ENCODE measurements at places on chromosomes 12 and 14.

GRCh38 chr12:144650-145284 is 69.2 kb downstream of the SLC6A12 start:
- no peak for DNase-seq

DNA sequence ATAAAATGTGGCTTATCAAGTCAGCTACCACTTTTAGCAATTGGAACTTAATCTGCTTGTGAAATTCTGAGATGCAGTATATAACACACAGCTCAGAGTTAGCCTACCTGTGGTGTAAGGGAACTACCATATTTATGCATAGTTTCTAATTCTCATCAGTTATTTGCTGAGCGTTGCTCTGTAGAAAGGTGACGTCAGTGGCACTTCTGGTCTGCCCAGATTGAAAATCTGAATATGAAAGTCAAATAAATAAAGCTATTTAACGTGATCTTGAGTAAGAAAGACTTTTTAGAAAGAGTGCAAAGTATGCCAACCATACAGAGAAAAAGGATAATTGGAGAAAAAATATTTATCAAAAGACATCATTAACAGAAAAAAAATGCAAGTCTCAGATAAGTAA is 938.9 kb upstream of the NOVA1 start:
- DNase-seq, result no peak

DNA sequence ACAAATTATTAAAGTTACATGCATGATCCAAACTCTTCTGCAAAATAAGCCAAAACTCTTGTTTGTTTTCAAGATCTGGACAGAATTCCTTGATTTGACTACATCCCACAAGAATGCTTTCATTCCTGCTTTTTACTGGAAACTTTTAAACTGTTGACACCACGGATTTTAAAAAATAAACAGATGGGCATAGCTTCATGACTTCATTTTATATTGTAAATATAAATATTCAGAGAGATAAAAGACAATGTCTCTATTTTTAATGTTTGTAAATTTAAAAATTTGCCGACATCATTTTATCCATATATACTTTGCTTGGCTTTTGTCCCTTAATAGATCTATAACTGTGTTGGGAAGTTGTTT is 134.3 kb upstream of the DCN start:
- no peak for DNase-seq

DNA sequence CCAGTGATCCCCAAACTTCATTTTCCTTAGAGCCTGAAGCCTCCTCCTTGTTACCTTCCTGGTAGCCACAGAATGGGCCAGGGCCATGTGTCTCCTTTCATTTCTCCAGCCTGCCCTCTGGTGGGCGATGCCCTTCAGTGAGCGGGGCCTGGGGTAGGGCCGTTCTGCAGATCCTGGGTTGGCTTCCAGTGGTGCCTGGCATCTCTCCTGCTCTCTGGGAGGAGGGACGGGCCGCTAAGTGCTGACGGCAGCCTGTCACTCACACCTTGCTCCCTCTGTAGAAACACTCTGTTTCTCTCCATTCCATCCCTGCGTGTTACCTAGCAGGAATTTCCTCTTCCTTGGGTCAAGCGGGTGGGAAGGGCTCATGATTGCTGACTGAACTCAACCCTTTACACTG is 232.1 kb downstream of the CACNA1C start:
- no peak for DNase-seq

- no peak for DNase-seq
Measured at GRCh38 chr12:2607881-2608607, 186.7 kb upstream of the FKBP4 start.

DNA sequence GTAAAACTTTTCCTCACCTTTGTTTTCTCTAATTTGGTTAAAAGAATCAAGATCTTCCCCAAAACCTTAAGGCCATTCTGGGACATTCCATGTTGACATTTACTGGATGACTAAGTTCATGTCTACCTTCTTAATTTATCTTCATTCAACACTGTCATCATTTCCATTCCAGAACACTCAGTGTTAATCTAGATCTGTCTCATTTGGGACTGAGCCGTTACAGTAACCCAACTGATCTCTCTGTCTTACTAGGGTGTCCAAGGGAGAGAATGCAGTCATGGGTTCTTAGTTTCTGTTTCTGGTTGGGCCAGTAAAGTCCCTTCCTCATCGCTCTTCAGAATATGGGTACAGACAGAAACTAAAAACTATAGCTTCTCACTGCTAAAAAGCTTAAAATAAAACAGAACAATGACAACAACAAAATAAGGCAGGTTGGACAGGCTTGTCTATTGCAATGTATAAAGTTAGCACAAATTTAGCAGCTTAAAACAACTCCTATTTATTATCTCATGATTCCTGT is 144.8 kb downstream of the ASCL1 start:
- DNase-seq, result no peak

DNA sequence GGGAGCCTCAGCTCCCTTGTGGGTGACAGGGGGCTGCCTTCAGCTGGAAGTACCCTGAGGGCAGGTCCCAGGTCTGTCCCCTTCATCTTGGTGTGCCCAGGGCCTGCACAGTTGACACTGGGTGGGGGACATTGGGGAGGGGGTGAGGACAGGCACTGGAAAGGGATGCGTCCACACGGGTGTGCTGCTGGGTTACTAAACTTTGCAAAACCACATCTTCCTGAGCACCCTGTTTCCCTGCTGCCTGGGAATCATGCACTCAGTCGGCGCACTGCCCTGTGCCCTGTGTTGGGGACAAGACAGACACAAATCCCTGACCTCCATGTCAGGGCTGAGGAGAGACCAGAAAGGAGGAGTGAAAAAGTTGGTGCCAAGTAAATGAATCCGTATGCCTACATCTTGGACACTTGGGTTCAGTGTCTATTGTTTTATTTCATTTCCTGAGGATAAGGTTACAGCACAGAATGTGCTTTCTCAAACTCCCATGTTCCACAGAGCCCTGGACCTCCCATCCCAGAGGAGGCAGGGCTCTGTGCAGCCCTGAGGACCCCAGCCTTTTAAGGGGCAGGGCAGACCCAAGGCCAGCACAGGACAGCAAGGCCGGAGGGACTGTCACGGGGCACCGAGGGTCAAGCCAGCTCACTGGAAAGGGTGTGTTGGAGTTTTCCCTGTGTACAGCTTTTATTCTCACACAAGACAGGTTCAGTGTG is 2.9 kb upstream of the SLC25A29 start:
- DNase-seq, result no peak

DNA sequence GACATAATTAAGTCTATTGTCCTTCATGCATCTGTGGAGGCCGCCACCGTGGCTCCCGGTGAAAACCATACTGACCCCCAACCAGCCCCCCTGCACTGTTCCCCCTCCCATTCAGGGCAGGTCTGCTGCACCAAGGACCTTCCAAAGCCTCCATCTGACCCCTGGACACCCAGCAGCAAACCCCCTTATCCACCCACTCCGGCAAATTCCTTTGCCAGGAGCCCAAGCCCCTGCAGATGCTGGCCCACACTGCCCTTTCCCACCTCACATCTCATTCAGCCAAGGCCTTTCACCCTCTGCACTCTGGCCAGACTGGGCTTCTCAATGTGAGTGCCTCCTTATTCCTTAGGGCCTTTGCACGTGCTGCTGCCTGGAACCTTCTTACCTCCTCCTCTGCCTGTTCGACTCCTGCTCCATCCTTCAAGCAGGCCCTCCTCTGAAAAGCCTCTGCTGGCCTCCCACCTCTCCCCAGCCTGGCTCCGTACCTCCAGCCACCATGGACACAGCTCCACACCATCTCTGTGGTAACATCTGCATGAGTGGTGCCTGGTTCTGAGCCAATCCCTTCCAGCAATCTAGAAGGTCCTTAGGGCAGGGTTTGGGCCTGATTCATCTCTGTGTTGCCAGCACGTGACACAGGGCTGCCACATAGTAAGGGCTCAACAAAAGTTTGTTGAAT is 230.7 kb downstream of the BCL11B start:
- no peak for DNase-seq

- no peak for DNase-seq
Measured at GRCh38 chr12:57479376-57480115, at the start of gene ARHGAP9. TSS of gene ARHGAP9 (minus strand) at chr12:57479866. CDS start at chr12:57479406, 460 bp downstream.

- DNase-seq, result no peak
Measured at GRCh38 chr12:4270831-4271716, 2.5 kb upstream of the CCND2 start.

DNA sequence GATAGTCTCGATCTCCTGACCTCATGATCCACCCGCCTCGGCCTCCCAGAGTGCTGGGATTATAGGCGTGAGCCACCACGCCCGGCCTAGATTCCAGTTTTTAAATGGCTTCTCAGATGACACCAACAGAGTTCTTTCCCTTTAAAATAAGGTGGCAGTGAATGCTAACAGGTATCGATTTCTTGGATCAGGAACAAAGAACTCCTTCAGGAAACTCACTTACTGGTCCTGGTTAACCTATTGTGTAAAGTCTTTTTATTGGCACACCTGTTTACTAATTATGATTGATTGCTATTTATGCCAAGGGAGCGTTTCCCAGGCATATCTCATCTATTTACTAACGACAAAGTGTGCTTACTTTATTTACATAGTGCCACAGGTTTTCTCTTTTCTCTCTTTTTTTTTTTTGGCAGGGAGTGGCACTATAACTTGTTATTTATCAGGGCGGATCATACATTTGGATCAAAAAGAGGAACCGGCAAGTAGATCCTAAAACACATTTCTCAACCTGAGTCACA is 89.7 kb downstream of the GLT1D1 start:
- DNase-seq, result no peak

DNA sequence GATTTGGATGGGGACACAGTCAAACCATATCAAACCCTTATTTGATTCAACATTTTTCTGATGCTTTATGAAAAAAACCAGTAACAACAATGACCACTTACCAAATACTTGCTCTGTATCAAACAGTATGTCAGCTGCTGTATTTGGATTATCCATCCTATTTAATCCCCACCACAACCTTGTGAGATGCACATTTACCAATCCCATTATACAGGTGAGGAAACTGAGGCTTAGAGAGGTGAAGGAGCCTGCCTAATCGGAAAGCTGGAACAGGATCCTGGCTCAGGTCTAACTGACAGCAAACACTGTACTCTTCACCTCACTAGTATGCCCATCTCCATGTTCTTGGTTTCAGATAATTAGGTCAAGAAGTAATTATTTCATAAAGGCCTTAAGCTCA is 13.8 kb downstream of the CHST11 start:
- no peak for DNase-seq

DNA sequence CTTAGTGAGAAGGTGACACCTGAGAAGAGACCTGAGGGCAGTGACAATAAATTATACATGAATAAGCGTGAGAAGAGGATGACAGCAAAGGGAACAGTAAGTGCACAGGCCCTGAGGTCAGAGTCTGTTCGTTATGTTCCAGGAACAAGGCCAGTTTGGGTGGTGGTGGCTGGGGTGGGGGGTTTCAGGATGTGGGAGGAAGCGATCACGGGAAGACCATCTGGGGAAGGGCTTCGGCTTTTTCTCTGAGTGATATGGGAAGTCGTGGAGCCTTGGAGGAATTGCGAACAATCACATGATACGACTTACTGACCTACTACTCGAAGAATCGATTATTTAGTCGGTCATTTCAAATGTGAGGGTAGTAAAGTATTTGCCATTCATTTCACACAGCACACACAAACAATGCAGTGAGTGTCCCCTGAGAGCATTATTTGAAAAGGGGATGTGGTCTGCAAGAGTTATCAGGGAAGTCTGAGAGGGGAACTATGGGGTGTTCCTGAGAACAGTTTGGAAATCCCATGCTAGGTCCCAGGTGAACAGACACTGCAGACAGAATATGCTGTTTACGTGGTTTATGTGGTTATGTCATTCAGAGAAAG is 94.7 kb downstream of the SLC38A1 start:
- no peak for DNase-seq
